Kidney (tissue), 22 donors: ENCODE measurements at places on chromosomes 16 and 17. TPM values are rescaled to one million over a fixed set of nuclear protein-coding genes. Genes with fewer than 3 reads are reported as not detected.
A peak's percentile ranks its signal among the peaks of the same experiment; 100 is the strongest.

DNA sequence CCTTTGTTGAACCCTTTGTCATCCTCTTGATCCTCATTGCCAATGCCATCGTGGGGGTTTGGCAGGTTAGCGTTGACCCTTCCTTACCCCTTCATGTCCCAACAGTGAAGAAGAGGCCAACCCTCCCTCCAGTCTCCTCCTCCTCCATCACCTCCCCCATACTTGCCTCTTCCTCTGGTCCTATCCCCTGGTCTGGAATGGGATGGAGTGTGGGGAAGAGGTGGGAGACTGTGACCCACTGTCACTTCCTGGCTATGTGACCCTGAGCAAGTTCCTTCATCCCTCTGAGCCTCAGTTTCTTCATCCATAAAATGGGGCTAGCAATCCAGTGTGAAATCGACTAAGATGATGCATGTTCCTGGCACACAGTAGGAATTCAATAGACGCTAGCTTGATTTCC is 2.7 kb downstream of the ATP2A1 start:
- DNase-seq: no peak

GRCh38 chr17:81457401-81457800 is 55.2 kb downstream of the ACTG1 start:
- no peak for DNase-seq

DNA sequence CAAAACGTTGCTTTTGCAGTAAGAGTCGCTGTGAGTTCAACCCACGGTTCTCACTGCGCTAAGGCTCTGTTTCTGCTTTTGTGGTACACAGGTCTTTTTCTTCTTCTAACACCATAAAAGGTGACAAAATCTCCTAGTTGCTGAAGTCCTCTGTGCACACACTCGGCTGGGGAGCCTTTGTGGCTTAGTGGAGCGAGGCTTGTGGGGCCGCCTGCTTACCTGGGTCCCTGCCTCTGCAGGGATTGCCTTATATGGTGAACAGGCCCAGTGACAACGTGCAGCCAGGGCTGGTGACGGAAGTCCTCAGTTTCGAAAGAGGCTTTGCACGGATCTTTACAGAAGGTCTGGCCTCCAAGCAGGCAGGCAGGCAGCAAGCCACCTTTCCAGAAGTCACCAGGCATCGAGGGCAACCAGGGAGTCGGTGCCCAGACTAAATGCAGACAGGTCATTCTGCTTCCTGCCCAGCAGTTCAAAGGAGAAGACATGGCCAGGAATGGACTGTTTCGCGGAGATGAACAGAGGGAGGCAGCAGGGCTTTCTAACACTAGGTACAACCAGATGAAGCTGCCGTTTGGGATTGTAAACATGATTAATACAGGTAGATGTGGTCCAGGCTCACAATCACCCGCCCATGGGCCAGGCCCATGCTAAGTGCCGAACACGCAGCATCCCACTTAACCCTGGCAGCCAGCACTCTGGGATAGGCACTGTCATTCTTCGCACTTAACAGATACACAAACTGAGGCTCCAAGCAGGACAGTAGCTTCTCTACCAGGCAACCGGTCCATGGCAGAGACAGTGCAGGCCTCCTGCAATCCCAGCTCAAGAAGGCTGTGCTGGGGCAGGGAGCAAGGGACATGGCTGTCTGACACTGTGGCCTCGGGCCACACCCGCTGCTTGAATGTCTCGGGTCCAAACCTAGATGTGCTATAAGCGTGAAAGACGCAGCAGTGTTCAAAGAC is 10.7 kb upstream of the MEAK7 start:
- DNase-seq: no peak

DNA sequence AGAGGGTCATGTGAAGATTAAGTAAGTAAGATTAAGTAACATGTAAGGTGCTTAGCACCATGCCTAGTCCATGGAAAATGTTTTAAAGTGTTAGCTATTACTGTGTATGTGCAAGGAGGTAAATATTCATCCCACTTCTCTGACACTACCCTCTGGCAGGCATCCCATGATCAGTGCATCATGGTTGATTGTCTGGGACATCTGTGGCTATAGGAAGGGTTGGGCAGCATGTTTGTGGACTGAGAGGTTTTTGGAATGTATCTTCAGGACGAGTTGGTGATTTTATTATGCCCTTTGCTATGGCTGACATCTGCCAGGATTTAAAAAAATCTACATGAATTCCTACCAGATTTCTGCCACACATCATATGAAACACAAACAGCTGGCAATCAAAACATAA is 6.5 kb upstream of the TAOK1 start:
- no peak for DNase-seq

DNA sequence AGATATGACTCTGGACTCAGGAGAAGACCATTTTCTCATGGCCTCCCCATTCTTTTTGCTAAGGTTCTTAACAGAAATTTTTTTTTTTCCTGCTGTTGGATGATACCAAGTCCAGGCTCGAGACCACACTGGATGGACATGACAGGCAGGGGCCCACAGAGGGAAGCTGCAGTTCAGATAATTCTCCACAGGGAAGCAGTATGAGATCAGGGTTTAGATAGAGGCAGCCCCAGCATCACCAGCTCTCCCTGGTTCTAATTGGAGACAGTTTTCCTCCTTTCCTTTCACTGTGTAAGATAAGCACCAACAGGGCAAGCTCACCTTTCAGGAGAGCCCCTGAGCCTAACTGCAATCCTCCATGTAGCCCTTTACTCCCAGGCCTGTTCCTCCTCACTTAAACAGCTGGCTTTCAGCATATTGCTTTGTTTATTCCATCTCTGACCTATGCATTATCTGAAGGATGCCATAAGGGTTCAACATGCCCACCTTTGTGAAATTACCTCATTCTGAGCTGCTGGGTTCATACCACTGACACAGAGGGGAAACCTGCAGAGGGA is 108.1 kb downstream of the SNX11 start:
- DNase-seq: peak; percentile 64

GRCh38 chr16:14609716-14610115 is 20.3 kb downstream of the PARN start:
- no peak for DNase-seq

The HS3ST3B1 gene
- 4.8 TPM for polyA plus RNA-seq

The TSR3 gene
- polyA plus RNA-seq: 95.4 TPM

The NFE2L1 gene
- polyA plus RNA-seq: 146 TPM

The RILP gene
- polyA plus RNA-seq: 26.6 TPM

The CHRNE gene
- polyA plus RNA-seq: 0.82 TPM
